ENCODE measurements at places on chromosomes 12 and 14.
A peak's percentile ranks its signal among the peaks of the same experiment; 100 is the strongest.

GRCh38 chr12:11895421-11896078 is 175.2 kb upstream of the BCL2L14 start:
- no peak for DNase-seq

DNA sequence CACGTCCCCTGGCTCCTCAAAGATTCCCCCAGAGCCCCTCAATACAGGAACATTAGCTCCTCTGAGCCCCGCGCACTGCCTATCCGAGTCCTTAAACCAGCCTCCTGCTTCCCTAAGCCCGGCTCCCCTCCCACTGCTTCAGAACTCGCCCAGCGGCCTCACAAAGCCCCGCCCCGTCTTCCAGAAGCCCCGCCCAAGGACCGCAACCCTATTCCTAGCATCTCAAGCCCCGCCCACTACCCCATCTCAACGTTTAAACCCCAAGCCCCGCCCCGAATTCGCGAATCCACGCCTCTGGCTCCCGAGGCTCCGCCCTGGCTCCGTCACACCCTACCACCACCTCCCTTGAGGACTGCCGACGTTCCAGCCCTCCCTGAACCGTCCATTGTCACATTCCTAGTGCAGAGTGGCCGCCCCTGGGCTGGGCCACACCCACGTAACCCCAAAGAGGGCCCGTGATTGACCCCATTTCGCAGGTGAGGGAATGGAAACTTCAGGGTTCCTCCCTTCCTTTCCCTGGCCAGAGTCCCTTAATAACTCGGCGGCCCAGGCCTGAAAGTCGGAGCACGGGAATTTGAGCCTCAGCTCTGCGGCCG is 646 bp upstream of the CORO1C start:
- DNase-seq: peak; percentile 93

- DNase-seq: no peak
These were observed 148.7 kb downstream of the DYRK2 start for GRCh38 chr12:67797185-67797741.

DNA sequence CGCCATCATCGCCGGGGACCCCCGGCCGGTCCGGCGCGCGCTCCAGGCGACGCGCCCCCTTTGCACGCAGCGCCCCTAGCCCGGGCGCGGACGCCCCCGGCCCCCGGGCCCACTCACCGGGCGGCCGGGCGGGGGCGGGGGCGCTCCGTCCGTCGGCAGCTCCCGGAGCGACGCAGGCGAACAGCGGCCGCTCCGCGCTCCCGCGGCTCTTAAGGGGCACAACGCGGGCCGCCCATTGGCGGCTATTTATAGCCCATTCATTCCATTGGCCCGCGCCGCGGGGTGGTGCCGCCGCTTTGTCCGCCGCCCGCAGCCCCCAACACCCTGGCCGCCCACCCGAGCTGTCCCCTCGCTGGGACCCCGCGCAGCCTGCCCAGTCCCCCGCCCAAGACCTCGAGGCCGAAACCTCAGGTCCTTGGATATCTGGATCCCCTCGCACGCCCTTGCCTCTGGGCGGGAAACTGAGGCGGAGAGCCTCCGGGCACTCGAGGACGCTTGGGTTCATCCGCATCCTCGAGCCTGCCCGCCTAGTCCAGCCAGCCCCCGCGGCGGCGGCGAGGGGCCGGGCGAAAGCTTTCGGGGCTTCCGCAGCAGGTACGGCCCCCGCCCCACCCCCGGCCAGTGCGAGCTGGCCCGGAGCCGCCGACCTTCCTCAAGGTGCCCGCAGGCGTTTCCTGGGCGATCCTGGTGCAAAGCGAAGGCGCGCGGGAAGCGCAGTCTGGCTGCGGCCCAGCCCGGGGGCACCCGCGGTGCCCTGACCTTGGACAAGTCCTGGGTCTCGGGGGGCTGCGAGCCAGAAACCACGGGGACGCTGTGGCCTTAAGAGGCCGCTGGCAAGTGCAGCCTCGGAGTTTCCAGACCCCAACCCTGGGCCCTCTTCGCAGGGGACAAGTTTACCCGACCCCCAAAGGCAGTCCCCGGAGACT is at the start of gene CKB:
TSS of gene CKB (minus strand) at position 182 of the 926 bp plus-strand sequence. CDS start 337 bp downstream, outside the sequence.
- DNase-seq: peak; percentile 43

DNA sequence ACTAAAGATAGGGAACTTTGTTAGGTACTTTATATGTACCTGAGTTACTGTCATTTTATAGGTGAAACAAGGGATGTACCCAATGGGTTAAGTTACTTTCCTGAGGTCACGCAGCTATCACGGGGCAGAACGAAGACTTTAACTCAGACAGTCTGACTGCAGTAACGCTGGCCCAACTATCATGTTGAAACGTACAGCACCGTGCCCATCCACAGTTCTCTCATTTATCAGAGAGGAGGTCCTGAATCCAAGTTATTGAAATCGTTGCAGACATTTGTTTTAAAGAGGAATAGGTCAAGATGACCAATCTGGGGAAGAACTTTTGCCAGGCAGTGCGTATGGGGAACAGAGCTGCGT is 587 bp upstream of the C12orf75 start:
- no peak for DNase-seq

Measured in NCI-H526 treated with DMSO at 0.1 percent for 48 hours (cell line).